ENCODE measurements at places on chromosomes 4 and X.
A peak's percentile ranks its signal among the peaks of the same experiment; 100 is the strongest.

DNA sequence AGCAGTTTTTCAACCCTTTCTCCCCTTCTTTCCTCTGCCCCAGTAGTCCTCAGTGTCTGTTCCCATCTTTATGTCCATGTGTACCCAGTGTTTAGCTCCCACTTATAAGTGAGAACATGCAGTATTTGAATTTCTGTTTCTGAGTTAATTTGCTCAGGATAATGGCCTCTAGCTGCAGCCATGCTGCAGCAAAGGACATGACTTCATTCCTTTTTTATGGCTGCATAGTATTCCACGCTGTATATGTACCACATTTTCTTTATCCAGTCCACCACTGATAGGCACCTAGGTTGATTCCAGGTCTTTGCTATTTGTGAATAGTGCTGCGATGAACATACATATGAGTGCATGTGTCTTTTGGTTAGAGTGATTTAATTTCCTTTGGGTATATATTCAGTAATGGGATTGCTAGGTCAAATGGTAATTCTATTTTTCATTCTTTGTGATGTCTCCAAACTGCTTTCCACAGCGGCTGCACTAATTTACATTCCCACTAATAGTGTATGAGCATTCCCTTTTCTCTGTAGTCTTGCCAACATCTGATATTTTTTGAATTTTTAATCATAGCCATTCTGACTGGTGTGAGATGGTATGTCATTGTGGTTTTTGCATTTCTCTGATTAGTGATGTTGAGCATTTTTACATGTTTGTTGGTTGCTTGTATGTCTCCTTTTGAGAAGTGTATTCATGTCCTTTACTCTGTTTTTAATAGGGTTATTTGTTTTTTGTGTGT, 54.6 kb upstream of the ANK2 start:
- DNase-seq, result no peak

DNA sequence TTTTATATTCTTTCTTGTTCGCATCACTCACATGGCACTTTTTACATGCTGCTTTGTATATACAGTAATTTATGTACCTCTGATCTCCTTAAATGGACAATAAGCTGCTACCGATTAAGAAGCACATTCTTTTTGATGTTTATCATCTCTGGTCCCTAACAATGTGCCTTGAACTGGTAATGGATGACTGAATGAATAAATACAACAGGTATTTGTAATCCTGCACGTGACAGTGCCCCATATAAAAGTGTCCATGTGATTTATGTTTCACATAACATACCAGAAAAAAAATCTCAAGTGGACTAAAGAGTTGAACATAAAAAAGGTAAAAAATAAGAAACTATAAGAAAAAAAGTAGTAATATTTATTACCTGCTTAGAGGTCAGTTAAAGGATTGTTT, 7.7 kb upstream of the SLAIN2 start:
- DNase-seq, result no peak

- DNase-seq, result no peak
Observed at GRCh38 chr4:24780936-24781495, 14.4 kb upstream of the SOD3 start.

DNA sequence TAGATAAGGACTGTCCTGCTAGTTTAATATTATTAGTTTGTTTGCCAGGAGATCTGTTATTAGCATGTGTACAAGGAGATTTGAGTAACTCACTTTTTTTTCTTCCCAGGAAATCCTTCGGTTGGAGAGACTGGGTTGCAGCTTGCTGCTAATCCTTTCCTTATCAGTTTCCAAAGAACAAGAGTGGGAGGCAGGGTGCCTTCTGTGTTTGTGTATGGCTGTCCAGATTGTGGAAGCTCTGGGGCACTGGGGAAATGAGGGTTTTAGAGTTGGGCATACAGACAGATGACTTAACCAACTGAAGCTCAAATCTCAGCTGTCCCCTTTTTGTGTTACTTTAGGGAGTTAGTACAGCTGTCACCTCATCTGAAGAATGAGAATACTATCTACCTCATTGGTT, 12.6 kb upstream of the SUPT20HL1 start:
- no peak for DNase-seq

DNA sequence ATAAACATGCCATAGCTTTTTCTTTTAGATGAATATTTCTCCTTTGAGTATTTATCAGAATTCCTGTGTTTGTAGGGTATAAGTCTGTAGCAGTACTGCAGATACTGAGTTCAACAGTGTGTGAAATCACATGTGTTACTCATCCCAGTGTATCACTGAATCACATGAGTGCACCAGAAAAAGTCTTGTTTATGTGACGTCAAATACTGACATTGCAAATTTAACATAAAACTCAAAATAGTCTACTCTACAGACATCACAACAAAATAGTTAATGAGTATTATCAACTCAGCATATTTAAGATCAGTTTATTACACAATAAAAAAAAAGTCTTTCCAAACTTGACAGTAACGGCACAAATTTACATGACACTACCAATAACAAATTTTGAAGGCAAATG, 221.3 kb downstream of the DCTD start:
- DNase-seq, result no peak

DNA sequence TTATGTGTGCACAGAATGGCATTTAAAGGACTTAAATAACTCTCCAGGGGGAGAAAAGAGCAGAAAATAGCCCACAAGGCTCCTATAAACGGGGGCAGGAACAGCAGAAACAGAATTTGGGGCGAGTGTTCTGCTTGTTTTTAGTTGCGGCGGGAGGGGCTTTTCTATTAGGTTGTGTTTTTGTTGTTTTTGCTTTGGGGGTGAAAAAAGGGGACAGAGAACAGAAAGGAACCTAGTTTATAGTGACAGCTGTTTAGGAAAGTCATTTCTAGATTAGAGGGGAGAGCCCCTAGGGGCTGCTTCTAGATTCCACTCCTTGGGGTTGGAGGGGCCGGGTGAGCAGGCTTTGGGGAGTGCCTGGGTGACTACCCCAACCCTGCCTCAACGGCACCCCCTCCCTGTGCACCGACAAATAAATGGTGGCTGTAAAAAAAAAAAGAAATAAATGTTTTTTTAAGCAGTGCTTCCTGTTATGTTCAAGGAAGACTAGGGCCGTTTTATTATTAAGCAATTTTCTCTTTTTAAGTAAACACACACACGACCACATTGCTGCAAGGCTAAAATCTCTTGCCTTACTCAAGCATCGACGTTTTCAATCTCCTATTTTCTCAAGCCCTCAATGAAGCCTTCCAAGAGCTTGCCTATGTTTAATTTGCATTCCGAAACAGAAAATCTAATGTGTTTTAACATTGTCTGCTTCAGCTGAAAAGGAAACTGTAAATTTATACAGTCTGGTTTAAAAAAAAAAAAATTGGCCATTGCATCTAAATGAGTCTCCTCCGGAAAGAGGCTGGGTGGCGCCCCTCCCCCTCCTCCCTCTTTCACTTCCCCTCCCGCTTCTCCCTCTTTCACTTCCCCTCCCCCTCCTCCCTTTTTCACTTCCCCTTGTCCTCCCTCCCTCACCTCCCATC, 123.3 kb upstream of the TBL1X start:
- DNase-seq, result peak; percentile 64

DNA sequence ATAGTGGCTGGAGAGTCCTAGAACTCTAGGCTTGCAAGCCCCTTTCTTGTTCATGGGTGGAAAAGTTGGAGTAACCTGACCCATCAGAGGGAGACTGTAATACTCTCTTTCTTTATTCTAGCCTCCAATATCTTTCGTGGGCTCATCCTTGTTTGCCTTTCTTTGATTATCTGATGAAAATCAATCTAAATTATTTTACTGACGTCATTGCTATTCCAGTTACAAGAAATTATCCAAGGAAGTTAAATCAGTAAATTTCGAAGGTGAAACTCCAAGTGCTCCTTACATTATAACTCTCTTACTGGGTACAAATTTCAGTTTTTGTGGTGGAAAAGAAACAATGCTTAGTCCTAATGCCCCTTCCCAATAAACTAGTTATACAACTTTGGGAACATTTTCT, 412.9 kb downstream of the IDS start:
- DNase-seq, result no peak

DNA sequence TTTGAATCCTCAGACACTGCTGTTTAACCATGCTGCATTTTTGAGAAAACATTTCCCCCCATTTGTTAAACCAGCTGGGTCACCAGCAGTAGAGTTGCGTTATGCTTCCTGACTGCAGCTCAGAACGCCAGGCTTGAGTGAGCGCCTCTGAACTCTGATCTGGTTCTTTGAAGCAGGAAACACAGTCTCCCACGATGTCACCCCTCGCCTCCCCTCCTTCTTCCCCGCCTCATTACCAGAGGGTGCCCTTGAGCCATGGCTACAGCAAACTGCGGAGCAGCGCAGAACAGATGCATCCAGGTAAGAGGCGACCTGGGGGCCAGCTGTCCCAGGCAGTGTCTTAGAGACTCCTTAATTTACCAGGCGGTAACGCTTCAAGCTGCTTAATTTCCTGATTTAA, 78.4 kb downstream of the REPS2 start:
- DNase-seq, result no peak

- no peak for DNase-seq
Observed at GRCh38 chr4:21790438-21791029, 158.0 kb downstream of the KCNIP4 start.

- no peak for DNase-seq
Observed at GRCh38 chr4:7655511-7656243, 220.9 kb upstream of the PSAPL1 start.

DNA sequence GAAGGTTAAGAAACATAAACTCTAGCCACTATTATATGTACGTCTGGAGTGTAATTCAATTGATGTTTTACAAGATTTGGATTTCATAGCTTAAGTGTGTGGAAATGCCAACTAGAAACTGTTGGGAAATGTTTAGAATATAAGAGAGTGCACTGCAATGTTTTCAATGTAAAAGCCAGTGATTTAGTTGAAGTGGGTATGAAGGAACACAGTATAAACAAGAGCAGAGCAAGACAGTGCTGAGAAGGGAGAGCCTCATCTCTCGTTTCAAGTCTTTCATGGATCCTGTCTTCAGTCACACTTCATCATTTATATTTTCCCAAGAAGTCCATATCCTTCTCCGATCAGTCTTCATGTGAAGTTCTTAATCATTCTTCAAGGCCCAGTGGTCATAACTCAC, 163.9 kb upstream of the ETNPPL start:
- DNase-seq, result no peak

DNA sequence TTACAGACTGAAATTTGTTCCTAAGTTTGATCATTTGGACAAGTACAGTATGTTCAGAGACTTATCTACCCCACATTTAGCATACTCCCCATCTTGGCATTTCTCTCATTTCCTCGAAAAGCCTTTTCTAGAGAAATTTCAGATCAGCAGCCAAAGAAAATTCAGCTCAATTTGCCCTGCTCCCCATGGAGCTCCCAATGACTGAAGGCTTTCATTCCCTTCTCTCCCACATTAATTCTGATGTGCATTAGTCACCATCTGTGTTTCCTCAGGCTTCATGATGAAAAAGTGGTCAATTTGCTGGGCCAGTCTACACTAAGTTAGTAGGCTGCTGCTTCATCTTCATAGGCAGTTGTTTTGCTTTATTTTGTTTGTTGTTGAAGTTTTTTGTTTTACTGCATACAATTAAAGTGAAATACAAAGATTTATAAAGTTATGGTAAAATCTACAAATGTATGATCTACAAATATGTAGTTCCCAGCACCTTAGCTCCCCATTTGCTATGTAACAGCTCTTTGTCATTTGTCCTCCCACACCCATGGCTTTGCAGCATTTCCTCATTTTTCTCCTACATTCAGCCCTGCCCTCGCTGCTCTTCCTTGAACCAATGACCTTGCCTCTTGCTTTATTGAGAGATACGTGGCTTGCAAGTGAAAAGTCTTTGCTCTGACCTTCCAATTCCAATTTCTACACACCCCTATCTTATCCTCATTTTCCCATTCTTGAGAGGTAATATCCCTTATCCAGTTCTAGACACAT, 193.9 kb downstream of the ANAPC10 start:
- DNase-seq, result no peak
